Endothelial cell of umbilical vein (primary cell): ENCODE measurements at places on chromosomes 2 and 18. TPM values are rescaled to one million over a fixed set of nuclear protein-coding genes. Genes with fewer than 3 reads are reported as not detected.

The EMX1 gene
- total RNA-seq = not detected in 2 replicates

The RAB6C gene
- total RNA-seq = not detected in 2 replicates

DNA sequence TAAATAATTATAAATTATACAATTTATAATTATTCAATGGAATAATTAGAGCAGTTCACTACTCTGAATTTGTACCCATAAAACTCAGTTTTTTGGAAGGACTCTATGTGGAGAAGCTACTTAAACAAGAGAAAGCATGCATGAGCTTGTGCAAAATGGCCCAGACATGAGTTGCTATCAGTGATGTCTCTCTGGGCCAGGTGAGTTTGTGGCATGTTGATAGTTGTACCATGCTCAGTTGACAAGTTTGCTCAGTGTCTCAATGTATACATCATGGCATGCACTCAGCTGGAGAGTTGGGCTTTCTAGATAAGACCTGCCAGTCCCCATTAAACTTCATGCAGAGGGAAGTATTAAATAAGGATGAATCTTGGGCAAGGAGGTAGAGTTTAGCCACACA, 153.8 kb upstream of the TACR1 start:
- H3K36me3 ChIP-seq = no peaks in the 10 kb centered on the region
- peaks cover 3% of the 10 kb centered on the region for H3K27me3 ChIP-seq
- H3K4me3 ChIP-seq = no peak overlapping the region
- no peaks in the 10 kb centered on the region for H3K4me1 ChIP-seq

- no peaks in the 10 kb centered on the region for H3K27me3 ChIP-seq
- H3K4me3 ChIP-seq = no peak overlapping the region
Observed at GRCh38 chr2:109458512-109458911, 155.3 kb downstream of the SEPTIN10 start.

GRCh38 chr2:9114458-9114857, 92.2 kb upstream of the ASAP2 start:
- H3K36me3 ChIP-seq = no peaks in the 10 kb centered on the region
- no peak overlapping the region for H3K27ac ChIP-seq
- H3K4me1 ChIP-seq = no peaks in the 10 kb centered on the region
- no peak for DNase-seq

- no peaks in the 10 kb centered on the region for H3K36me3 ChIP-seq
- no peaks in the 10 kb centered on the region for H3K27me3 ChIP-seq
- H3K27ac ChIP-seq = no peak overlapping the region
- no peak overlapping the region for H3K4me3 ChIP-seq
- no peaks in the 10 kb centered on the region for H3K4me1 ChIP-seq
- no peak for DNase-seq
Observed at GRCh38 chr18:52435301-52435700, 95.3 kb downstream of the DCC start.
